ENCODE measurements at places on chromosomes 6 and 20.

DNA sequence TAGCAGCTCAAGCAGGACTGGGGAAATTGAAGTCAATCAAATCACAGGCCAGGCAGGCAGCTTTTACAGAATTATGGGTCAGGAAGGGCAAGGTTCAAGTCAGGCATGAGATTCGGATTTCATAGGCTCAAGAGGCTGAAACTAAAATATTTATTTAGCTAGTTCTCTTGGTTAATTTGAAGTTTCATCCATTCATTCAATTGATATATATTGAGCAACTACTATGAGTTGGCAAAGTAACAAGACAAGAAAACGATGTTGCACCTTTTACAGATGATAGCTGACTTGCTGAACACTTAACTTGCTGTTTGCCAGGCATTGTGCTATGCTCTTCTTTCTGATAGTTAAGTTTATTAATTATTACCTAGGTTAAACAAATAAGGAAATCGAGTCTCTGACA is 20.5 kb upstream of the ASCC3 start:
- no peak for DNase-seq

GRCh38 chr6:121647905-121648304 is 212.5 kb downstream of the GJA1 start:
- no peak for DNase-seq

DNA sequence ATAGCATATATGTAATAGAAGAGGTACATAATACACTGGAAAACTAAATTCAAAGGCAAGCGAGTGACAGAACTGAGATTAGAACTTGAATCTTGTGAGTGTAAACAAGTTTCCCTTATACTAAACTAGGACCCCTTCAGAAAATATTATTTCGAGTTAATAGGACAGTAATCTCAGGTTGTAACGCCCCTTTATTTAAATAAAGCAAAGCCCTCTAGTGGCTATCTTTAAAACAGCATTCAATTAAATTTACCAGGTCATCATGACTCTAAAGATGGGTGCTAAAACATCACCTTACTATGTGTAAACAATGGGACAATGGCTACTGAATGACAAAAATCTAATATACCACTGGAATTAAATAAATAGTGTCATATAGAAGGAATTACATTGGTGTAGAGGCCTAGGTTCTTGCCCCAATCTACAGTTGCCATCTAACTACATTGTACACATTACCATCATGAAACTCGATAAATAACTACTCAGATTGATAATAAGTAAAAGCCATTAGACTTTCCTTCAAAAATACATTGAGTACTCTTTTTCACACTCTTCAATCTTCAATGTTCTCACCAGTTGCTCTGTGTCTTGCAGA is 255.4 kb upstream of the IRAK1BP1 start:
- DNase-seq: no peak

DNA sequence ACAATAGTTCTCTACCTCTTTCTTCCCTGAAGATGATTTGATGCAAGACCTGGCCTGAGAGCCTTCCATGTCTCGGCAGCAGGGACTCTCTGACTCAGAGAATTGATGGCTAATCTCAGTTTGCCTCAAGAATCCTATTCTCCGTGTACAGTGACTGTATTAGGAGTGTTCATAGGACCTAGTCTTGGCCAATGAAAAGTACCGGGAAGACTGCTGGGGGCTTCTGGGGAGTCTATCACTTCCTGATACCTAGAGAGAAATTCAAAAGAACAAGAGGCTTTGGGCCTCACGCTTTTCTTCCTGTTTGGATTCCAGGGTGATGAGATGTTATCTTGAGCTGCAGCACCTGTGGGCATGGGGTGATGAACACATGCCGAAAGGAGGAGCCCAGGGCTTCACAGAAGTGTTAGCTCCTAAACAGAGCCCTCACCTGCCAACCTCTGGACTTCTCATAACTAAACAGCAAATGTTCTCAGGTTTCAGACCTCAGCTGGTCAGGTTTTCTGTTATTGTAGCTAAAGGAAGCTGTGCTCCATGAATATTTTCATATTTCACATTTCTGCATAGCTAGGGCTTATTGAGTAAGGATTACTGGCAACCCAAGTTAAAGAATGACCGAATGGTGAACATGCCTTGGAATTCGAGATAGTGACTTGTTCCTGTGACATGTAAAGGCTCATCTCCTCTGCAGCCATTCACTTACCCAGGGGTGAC is 323.1 kb upstream of the AGPAT4 start:
- DNase-seq: no peak

- DNase-seq: no peak
These were observed 604 bp downstream of the SH3BGRL2 start for GRCh38 chr6:79631693-79632172.
